ENCODE measurements at places on chromosomes 16 and 17.
A peak's percentile ranks its signal among the peaks of the same experiment; 100 is the strongest.

DNA sequence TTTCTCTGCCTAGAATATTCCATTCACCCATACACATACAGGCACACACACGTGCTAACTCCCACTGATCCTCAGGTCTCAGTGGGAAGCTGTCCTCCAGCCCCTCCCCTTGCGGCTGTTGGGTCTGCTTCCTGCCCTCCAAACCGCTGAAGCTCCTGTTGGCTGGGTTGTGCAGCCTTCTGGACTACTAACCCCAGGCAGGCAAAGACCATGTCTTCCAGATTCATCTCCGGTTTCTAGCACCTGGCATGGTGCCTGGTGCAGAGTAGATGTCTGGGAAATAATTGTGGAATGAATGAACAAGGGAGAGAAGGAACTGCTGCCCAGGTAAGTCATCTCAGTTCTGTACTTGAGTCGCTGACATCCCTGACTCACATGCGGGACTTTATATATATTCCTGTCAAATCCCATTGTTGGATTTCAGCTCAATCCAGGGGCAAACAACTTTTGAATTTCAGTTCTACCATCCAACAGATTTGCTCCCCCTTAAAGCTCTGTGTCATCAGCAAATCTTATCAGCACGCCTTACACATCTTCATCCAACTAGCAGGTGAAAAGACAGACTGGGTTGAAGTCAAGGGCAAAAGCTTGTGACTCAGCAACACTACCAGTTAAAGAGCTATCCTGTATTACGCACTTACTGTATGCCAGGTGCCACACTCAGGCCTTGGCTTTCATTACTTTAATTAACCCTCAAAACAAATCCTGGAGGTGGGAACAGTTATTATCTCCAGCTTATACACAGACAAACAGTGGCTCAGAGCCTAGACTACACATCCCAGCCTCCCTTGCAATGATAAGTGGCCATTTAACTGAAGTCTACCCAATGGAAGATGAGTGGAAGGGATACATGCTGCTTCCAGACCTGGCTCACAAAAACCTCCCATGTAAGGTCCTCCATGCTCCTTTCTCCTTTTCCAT, 51.1 kb downstream of the SRCIN1 start:
- no peak for DNase-seq

DNA sequence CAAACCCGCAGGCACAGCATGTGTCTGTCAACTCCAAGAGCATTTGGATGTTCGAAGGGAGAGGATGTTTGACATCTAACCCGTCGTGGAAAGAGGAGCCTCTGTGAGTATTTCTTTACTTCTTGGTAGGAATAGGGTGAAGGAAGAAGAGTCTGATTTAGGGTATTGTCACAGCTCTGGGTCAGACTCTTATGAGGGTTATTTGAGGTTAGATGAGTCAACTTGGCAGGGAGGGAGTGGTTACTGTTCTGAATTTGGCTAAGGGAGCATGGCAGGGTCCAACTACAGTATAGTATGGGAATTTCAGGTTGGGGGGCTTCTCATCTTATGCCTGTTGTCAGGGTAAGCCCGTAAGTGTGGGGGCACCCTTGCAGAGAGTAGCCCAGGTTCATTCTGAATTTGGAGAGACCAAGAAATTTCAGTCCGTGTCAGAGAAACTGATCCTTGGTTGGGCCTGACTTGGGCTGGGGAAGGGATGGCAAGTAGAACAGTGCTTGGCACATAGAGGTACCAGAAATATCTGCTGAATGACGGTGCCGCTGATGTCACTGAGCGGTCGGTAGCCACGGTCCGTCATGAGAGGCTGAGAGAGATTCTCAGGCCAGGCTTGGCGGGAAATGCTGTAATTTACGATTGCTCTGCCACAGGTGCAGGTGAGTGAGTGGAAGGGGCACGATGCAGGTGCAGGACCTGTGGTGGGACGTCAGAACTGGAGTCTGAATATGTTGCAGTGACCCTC, 43.2 kb downstream of the MYH3 start:
- DNase-seq, result peak; percentile 73

- DNase-seq, result no peak
Observed at GRCh38 chr16:79772048-79772447, 171.5 kb upstream of the MAF start.

DNA sequence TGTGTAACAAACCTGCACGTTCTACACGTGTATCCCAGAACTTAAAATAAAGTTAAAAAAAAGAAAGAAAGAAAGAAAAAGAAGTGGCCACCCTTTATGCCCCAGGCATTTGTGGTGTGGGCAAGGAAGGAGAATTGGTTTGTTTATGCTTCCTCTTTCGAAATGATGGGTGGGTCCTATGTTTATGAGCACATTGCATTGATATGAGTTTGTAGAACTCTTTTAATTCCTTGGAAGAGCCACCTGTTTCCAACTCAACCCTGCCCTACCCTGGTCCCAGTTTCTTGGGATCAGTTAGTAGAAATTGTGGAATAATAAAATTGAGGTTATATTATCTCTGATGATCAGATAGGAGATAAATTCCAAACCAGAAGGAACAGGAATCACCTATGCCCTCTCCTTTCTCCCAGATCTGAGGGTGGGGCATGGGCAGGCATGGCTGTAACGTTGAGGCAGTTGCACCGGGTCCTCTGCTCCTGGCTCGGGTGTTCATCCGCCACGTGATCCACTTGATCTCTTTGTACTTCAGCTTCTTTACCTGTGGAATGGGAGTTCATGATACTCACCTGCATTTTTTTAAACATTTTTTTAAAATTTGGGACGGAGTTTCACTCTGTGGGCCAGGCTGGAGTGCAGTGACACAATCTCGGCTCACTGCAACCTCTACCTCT, 15.9 kb downstream of the CHAD start:
- peak; percentile 15 for DNase-seq

- peak; percentile 15 for DNase-seq
Observed at GRCh38 chr16:10668322-10669045, 26.2 kb downstream of the TEKT5 start.

DNA sequence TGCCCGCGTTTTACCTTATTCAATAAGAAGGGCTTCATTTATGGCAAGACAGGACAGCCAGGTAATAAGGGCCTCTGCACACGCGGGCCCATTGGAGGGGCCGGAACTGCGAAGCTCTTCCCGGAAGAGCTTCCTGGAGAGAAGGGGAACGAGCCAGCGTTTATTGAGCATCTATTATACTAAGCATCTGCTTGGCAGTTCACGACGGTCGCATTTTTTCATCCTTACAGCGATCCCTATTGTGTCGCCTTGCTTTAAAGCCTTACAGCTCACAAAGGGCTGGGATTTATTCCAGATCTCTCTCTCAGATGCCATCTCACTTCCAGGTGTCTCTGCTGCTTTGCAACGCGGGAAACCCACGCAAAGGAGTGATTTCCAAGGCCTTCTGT, 546 bp downstream of the ZPBP2 start:
- DNase-seq, result no peak

GRCh38 chr17:73411313-73411747, 99.5 kb upstream of the CDC42EP4 start:
- DNase-seq, result no peak

DNA sequence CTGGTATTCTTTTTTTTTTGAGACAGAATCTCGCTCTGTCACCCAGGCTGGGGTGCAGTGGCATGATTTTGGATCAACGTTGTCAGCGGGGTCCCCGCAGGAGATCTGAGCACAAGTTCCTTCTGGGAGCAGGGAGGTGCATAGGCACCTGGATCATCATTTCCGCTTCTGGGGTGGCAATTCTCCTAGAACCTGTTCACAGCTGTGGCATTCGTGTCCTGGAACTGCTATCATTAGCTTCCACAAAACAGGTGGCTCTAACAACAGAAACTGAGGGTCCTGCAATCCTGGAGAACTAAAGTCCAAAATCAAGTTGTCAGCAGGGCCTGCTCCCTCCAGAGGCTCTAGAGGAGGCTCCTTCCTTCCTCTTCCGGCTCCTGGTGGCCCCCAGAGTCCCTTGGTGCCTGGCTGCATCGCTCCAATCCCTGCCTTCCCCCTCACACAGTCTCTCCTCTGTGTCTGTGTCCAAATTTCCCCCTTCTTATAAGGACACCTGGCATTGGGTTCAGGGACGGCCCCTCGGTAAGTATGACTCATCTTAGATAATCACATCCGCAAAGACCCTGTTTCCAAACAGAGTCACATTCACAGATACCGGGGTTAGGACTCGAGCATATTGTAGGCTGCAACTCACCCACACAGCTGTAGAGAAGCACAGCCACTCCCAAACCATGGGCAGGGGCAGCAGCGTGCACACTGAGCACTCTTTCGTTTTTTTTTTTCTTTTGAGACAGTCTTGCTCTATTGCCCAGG, 43.5 kb upstream of the KLHDC4 start:
- DNase-seq, result no peak

- no peak for DNase-seq
Observed at GRCh38 chr16:62940569-62940968, 904.3 kb upstream of the CDH8 start.

- DNase-seq, result no peak
Observed at GRCh38 chr16:86087896-86088230, 188.9 kb downstream of the IRF8 start.

DNA sequence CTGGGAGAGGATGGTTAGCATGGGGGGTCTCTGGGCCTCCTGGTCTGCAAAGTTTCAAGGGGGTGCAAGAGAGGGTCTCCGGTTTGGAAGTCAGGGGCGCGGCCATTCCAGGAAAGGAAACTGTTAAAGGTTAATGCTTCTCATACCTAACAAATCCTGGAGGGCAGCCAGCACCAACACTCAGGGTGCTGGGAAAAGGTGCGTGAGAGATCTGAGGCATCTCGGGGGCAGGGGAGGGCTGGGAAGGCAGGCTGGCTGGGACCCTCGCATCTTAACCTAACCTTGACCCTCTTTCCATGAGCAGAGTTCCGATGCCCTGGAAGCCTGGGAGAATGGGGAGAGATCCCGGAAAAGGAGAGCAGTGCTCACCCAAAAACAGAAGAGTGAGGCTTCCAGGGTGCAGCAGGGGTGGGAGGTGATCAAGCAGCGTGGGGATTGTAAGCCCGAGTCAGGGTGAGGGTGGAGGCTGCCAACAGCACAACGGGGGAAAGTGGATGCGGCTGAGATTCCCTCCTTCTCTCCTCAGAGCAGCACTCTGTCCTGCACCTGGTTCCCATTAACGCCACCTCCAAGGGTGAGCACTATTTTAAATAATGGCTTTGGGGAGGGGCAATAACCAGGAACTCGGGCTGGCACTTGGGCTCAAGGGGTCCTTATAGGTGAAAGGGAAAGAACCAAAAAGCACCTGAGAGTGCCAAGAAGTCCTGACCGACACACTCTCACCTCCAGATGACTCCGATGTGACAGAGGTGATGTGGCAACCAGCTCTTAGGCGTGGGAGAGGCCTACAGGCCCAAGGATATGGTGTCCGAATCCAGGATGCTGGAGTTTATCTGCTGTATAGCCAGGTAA, 996 bp downstream of the TNFSF13 start:
- no peak for DNase-seq

GRCh38 chr17:40110026-40110845, 9.8 kb upstream of the NR1D1 start:
- DNase-seq, result no peak

DNA sequence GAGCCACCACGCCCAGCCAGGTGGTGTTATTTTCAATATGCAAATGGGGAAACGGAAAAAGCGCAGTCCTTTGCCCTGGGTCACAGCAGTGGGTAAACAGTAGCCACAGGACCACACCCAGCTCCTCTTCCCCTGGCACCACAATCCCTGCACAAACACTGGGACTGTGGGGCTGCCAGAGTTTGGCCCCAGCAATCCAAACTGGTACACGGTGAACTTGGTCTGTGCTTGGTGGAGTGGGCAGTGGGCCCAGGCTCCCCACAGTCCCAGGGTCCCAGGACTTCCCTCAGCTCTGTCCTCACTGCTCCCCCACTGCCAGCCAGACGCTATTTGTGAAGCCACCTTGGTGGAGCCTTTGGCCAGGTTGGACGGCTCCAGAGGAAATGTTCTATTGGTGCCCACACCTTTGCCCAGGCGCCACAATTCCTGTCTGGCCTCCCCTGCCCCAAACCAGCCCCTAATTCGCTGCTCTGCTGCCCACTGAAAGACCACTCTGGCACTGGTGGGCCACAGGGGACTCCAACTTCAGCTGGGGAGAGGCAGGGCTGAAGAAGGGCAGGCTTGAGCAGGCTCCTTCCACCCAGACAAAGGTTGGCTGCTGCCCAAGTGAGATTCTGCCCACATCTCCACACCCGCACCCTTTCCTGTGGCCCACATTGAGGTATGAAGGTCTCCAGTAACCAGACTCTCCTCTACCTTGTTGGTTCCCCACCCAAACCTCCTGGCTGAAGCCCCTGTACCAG, 2.1 kb downstream of the CHAD start:
- no peak for DNase-seq

DNA sequence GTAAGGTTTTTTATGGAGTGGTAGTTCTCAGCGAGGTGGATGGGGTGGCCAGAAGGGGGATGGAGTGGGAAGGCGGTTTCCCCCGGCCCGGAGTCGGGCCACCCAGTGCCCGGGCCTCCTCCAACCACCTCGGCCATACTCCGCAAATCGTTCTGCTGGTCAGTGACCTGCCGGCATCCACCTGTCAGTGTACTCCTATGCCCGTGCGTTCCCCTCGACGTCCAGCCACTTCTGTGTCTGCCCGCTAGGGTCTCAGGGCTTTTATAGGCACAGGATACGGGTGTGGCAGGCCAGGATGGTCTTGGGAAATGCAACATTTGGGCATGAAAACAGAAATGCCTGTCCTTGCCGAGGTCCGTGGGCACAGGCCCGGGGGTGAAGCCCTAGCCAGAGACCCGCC, 19.3 kb upstream of the ASGR2 start:
- DNase-seq, result no peak

GRCh38 chr16:70438969-70439862, at the start of gene ST3GAL2:
TSS of gene ST3GAL2 (minus strand) at chr16:70439100. CDS start at chr16:70398530, 40,570 bp downstream.
- peak; percentile 93 for DNase-seq

DNA sequence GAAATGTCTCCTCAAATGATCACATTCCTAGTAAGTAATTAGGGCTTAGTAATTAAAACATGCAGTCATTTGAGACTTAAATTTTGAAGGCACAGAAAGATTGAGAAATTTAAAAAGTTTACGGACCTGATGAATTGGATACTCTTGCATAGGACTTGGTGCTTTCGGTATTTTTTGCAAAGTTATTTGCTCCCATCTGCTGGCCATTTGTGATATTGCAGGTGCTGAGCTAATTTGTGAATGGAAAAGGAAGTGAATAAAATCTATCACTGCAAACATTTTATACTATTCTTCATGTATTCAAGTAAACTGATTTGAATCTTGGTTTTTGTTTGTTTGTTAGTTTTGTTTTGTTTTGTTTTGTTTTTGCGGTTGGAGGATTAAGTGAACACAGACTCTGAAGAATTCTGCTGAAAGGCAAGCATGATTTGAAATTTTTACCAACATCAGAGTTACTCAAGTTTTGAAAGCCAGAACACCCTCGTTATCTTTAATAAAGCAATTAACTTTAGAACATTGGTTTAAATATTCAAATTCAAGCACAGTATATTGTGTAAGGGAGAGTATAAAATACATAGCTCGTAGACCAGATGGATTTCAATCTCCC, 689.5 kb upstream of the RBFOX1 start:
- peak; percentile 46 for DNase-seq

DNA sequence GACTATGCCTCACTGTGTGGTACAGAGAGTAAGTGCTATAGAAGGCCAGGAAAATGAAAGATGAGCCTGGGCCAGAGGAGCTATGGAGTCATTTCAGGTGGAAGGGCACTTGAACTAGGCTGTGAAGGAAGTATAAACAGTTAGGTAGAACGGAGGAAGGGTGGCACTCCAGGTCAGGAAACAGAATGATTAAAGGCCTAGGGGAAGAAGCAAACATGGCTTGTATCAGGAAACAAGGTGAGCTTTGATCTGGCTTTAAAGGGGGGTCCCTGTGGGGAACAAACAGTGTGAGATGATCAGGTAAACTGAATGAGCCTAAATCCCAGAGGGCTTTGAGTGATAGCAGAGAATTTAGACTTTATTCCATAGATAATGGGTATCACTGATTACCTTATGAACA, 16.9 kb downstream of the MAP3K3 start:
- DNase-seq, result no peak

- DNase-seq, result no peak
Observed at GRCh38 chr17:42372142-42372541, 16.1 kb downstream of the STAT3 start.

All from LHCN-M2 (cell line).